ENCODE measurements at places on chromosomes 6 and 20.

DNA sequence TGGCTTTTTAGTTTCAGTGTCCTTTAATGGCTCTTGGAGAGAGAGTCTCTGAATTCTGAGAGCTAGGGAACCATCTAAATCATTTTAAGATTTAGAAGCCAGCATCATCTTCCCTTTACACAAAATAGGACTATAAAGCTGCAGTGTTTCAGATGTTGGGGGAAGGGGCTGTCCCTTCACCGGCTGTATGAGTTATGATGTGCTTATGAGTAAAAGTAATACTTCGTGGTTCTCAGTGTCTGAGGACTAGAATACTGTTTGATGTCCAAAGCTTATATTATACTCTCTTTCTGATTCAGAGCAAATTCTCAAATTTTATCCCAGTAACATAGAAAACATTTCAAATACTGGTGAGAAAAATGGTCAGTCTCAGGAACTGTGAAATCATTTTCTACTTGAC, 63.5 kb upstream of the FAM8A1 start:
- DNase-seq = no peak

DNA sequence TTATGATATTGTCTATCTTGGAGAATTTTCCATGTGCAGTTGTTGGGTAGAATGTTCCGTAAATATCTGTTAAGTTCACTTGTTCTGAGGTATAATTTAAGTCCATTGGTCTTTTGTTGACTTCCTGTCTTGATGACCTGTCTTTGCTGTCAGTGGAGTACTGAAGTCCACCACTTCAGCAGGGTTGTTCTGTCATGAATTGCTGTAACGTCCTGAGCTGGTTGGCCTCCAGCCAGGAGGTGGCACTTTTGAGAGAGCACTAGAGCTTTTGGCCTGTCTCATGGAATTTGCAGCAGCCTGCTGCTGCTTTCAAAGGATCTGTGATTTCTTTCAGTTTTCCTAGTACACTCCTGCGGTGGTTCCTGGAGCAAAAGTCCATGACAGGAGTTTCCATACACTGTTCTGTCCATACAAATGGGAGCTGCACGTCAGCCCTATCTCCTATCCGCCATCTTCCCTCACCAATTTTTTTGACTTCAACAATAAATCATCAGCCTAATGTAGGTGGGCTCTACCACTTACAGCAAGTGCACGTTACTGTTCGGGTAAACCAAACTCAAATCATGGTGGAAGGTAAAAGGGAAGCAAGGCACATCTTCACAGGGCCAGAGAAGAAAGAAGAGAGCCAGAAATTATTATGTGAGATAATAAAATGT, 46.9 kb upstream of the TRERF1 start:
- DNase-seq = no peak

GRCh38 chr6:89782222-89782621, 37.4 kb downstream of the MDN1 start:
- no peak for DNase-seq

GRCh38 chr20:17888044-17888443, 80.5 kb downstream of the SNX5 start:
- DNase-seq = no peak
